K562 (cell line): ENCODE measurements at places on chromosomes 6 and 20.

DNA sequence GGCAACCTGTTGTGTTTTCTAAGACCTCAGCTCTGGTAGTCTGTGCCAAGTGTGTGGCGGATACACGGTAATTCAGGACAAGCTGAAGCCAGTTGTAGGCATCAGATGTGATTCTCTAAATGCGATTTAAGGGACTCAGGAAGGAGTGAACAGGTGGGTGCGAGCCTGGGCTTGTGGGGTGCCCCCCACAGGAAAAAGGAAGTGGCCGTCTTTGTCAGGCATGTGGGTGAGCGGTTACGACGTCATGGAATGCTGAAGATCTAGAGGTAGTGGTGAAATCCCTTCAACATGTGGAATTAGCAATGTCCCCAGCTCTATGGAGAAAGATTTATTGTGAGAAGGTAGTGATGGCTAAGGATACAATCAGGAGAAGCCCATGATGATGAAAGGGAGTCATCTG, 95.1 kb upstream of the EXOC2 start:
- DNase-seq = no peak
- no peak overlapping the region for H3K27ac ChIP-seq
- H3K36me3 ChIP-seq = no peaks in the 10 kb centered on the region
- no peaks in the 10 kb centered on the region; the same call in 2 of the 3 replicates for H3K4me1 ChIP-seq

- H3K4me1 ChIP-seq = peaks cover 30% of the 10 kb centered on the region
- peak; percentile 74 for DNase-seq
- no peaks in the 10 kb centered on the region for H3K27me3 ChIP-seq
These were observed 42.0 kb downstream of the TGM2 start for GRCh38 chr20:38123021-38123587.

- no peak for DNase-seq
- H3K36me3 ChIP-seq = no peaks in the 10 kb centered on the region
- no peak overlapping the region for H3K27ac ChIP-seq
- no peak overlapping the region for H3K4me3 ChIP-seq
These were observed 248.0 kb downstream of the CDH26 start for GRCh38 chr20:60206259-60206658.

- H3K36me3 ChIP-seq = no peaks in the 10 kb centered on the region
- H3K4me1 ChIP-seq = no peaks in the 10 kb centered on the region
- H3K27ac ChIP-seq = no peak overlapping the region
- no peak for DNase-seq
These were observed 481.1 kb downstream of the TFAP2B start for GRCh38 chr6:51299621-51300380.
